Sigmoid colon (tissue), 7 donors: ENCODE measurements at places on chromosomes 13 and 19. TPM values are rescaled to one million over a fixed set of nuclear protein-coding genes. Genes with fewer than 3 reads are reported as not detected.

The CYP4F11 gene
- 1.8 TPM for polyA plus RNA-seq

DNA sequence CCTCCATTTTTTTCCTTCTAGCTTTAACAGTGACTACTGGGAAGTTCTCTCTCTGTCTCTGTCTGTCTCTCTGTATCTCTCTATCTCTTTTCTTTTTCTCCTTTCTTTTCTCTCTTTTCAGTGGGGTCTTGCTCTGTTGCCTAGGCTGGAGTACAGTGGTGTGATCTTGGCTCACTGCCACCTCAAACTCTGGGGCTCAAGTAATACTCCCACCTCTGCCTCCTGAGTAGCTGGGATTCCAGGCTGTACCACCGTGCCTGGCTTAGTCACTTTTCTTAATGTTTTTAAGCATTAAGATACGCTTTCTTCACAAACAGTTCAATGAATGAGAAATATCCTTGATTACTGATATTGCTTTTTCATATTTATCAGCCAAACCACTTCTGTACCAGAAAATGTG is 13.1 kb downstream of the PCCA start:
- no peak overlapping the region for H3K27ac ChIP-seq
- no peak overlapping the region for H3K4me3 ChIP-seq
- no peak for DNase-seq

- H3K27ac ChIP-seq = no peak overlapping the region
- no peak overlapping the region for H3K4me3 ChIP-seq
- H3K36me3 ChIP-seq = no peaks in the 10 kb centered on the region
- no peaks in the 10 kb centered on the region for H3K4me1 ChIP-seq
Observed at GRCh38 chr19:30281906-30282305, 90.3 kb upstream of the ZNF536 start.

DNA sequence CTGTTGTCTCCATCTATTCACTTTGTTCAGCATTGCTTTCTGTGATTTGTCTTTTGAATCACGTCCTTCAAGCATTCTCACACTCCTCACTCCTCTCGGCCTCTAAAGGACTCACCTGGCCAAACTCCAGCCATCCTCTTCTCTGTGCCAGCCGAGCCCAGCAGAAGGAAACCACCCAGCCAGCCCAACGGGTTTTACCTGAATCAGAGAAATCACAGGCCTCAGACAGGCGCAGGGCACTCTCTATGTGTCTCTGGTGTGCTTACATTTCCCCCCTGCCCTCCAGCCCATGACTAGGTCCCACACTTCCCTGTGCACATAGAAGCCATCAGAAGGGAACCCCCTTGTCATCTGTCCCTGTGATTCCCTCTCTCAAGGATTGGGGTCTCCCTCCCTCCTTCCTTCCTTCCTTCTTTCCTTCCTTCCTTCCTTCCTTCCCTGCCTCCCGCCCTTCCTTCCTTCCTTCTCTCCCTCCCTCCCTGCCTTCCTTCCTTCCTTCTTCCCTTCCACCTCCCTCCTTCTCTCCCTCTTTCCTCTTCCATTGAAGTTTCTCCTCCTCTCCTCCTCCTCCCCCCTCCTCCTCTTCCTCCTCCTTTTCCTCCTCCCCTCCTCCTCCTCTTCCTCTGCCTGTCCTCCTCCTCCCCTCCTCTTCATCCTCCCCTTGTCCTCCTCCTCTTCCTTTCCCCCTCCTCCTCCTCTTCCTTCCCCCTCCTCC is 8.8 kb upstream of the ZNF541 start:
- no peaks in the 10 kb centered on the region for H3K4me1 ChIP-seq
- H3K27ac ChIP-seq = no peak overlapping the region
- H3K27me3 ChIP-seq = no peaks in the 10 kb centered on the region
- no peaks in the 10 kb centered on the region for H3K36me3 ChIP-seq
- H3K4me3 ChIP-seq = no peak overlapping the region
- no peak for DNase-seq

GRCh38 chr13:93861818-93862217 is 617.7 kb downstream of the DCT start:
- H3K4me1 ChIP-seq = no peaks in the 10 kb centered on the region
- H3K4me3 ChIP-seq = no peak overlapping the region
- no peaks in the 10 kb centered on the region for H3K36me3 ChIP-seq
- DNase-seq = no peak
- H3K27me3 ChIP-seq = no peaks in the 10 kb centered on the region
- no peak overlapping the region for H3K27ac ChIP-seq
